DMS53 (cell line): ENCODE measurements at places on chromosomes 5 and 9.

- no peak for DNase-seq
Measured at GRCh38 chr5:32935283-32935682, 224.2 kb downstream of the NPR3 start.

GRCh38 chr9:76873056-76873792 lies 32.7 kb downstream of the PRUNE2 start:
- DNase-seq = no peak

GRCh38 chr9:130327070-130327780 lies 61.7 kb downstream of the HMCN2 start:
- DNase-seq = peak; percentile 46

DNA sequence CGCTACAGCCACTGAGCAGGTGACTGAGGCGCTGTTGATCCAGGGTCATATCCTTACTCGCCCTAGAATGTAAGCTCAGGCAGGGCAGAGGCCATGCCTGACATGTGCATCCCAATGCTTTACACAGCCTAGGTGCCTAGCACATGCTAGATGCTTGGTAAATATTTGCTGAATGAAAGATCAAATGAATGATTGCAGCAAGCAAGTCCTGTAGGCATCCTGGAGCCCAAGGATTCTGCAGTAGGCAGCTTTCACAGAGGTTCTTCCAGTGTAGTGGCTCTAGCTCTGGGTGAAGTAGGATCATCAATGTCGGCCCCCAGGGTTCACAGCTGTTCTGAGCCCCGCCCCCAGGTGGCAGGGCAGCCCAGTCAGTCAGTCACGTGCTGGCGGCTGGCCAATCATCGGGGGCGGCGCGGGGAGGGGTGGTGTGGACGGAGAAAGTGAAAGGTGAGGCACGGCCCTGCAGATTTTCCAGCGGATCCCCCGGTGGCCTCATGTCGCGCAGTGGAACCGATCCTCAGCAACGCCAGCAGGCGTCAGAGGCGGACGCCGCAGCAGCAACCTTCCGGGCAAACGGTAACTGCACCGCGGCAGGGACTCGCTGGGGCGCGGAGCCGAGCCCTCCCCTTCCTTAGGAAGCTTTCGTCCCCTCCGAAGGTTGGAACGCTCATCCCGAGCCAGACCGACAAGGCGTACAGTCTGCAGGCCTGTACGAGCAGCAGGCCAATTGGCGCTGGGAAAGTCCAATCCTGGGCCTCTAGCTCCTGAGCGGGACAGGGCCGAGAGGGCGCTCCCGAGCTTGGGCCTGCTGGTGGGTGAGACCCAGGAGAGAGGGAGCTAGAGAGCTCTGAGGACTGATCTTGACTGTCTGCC lies at the start of gene GALT:
Gene GALT, plus strand, starts transcription at position 465 of the 873 bp plus-strand sequence. Its CDS starts 30 bp downstream, at position 495.
- peak; percentile 93 for DNase-seq

DNA sequence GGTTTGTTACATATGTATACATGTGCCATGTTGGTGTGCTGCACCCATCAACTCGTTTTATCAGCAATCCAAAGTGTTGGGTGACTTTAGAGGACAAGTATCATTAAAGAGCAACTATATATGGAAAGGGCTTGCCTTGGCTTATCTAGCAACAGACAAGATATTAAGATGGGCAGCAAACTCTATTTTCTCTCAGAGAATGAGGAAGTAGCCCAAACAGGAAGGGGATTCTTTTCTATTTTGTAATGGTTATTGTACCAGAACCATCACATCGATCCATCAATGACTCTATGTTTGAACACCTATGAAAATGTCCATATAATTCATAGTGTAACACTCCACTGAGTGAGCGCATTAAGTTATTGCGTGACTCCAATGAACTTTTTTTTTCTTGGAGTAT lies 260.1 kb upstream of the SLC24A2 start:
- no peak for DNase-seq
